ENCODE measurements at places on chromosomes 11 and 22.

DNA sequence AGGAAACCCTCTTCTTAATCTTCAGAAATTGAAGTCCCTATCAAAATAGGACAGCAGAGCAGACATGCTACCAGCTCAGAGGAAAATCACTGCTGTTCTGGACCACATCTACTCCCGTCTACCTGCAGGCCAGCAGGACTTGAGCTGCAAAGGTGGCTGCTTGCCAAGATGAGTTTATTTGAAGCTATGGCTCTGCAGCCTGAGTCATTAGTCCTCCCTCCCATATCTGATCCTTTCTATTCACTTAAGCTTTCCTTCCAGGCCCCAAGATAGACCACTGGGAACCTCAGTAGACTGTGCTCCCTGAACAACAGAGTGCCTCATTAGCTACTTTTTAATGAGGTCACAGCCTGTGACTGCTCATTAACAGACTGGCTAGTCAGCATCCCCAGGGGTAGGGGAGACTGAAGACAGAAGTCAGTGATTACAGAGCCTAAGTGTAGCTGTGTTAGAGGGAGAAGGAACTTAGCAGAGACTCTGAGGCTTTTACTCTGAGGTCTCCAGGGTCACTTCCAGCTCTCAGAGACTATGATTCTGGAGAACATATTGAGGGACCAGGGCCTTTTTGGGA, 6.8 kb upstream of the OR10A2 start:
- no peak overlapping the region for H3K4me3 ChIP-seq
- H3K27ac ChIP-seq, result no peak overlapping the region
- H3K27me3 ChIP-seq, result no peaks in the 10 kb centered on the region
- no peaks in the 10 kb centered on the region for H3K36me3 ChIP-seq

GRCh38 chr11:117823294-117823945, 1.1 kb downstream of the FXYD2 start:
- no peak overlapping the region for H3K27ac ChIP-seq
- H3K27me3 ChIP-seq, result peaks cover 6% of the 10 kb centered on the region
- DNase-seq, result no peak
- no peak overlapping the region for H3K4me3 ChIP-seq
- peaks cover 20% of the 10 kb centered on the region for H3K4me1 ChIP-seq
- no peaks in the 10 kb centered on the region for H3K36me3 ChIP-seq

DNA sequence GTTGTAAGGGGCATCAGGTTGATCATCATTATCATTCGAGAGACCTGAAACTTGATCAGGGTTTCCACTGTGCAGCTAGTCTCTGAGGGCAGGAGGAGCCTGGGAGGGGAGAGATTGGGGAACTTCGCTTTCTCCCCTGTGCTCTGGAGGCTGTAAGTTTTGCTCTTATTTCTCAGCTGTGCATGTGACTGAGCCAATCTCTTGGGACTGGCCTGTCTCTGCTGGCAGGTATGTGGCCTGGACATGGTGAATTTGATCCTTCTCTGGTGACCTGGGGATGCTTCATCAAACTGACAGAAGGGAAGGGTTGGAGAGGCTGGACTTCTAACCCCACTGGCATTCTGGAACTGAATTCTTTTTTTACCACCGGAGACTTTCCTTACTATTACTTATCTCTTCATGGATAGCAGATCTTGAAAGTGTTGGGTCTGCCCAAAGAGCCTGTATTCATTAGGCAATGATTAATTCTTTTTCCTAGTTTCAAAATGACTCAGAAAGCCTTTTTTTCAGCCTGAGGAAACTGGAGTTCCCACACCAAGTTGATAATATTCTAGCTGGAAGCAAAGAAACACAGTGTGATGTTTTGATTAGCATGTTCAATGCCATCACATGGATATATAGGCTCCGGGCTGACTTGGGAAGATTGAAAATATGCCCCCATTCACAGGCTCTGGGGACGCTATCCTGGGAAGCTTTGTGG, 36.5 kb downstream of the TSPAN18 start:
- H3K4me1 ChIP-seq, result no peaks in the 10 kb centered on the region
- no peak overlapping the region for H3K27ac ChIP-seq
- peaks cover 5% of the 10 kb centered on the region for H3K27me3 ChIP-seq

DNA sequence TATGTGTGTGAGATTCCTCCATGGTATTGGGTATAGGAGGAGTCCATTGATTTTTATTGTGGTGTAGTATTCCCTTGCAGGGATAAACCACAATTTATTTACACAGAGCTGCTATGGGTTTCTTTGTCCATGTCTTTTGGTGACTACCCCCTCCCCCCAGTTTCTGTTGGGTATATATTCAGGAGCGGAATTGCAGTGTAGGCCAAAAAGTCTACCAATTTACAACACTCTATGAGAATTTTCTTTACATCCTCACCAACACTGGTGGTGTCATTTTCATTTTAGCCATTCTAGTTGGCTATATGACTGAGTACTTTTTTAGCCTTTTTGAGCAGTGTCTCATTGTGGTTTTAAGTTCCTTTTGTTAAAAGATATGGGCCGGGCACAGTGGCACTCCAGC, 55.2 kb upstream of the ATXN10 start:
- no peaks in the 10 kb centered on the region for H3K36me3 ChIP-seq
- no peak overlapping the region for H3K4me3 ChIP-seq
- no peak for DNase-seq

DNA sequence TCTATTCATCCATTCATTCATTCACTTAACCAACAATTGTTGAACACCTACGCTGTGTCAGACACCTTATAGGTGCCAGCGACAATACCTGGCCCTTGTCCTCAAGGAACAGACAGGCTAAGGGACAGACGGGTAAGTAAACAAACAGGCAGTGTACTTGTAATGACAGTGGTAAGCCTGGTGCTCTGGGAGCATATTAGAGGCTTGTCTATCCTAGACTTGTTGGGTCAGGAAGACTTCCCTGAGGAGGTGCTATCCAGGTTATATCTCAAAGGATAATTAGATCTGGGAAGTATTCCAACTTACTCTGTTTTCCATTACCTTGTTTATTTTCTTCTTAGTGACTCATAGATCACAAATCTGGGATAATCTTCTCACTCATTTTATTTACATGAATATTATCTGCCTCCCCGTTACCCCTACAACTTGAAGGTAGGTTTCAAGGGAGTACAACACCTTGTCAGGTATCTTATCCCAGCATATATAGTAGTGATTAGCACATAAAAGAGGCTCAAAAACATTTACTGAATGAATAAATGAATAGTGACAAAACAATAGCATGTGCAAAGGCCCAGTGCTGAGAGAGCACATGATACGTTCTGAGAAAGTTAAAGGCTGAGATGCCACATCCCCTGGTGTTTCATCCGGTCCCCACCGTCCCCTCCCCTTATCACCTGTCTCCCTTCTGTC, 75.3 kb upstream of the NCAM1 start:
- no peak for DNase-seq
- no peak overlapping the region for H3K4me3 ChIP-seq
- H3K36me3 ChIP-seq, result no peaks in the 10 kb centered on the region
- H3K4me1 ChIP-seq, result no peaks in the 10 kb centered on the region

- no peak overlapping the region for H3K4me3 ChIP-seq
- peaks cover 2% of the 10 kb centered on the region for H3K4me1 ChIP-seq
- peaks cover 6% of the 10 kb centered on the region for H3K27me3 ChIP-seq
- H3K36me3 ChIP-seq, result no peaks in the 10 kb centered on the region
Observed at GRCh38 chr11:118060869-118061268, 16.0 kb upstream of the TMPRSS4 start.

GRCh38 chr22:27134315-27134701, 476.9 kb downstream of the MIAT start:
- H3K27me3 ChIP-seq, result no peaks in the 10 kb centered on the region
- H3K4me3 ChIP-seq, result peak overlapping the region; percentile 4
- H3K27ac ChIP-seq, result peak overlapping the region; percentile 88
- H3K4me1 ChIP-seq, result peaks cover 33% of the 10 kb centered on the region

- DNase-seq, result no peak
- no peak overlapping the region for H3K4me3 ChIP-seq
- no peaks in the 10 kb centered on the region for H3K36me3 ChIP-seq
- no peaks in the 10 kb centered on the region for H3K4me1 ChIP-seq
- no peak overlapping the region for H3K27ac ChIP-seq
Observed at GRCh38 chr11:45163956-45164575, 17.6 kb downstream of the PRDM11 start.

Measured in keratinocyte (primary cell).